ENCODE measurements at places on chromosomes 7 and 10.

DNA sequence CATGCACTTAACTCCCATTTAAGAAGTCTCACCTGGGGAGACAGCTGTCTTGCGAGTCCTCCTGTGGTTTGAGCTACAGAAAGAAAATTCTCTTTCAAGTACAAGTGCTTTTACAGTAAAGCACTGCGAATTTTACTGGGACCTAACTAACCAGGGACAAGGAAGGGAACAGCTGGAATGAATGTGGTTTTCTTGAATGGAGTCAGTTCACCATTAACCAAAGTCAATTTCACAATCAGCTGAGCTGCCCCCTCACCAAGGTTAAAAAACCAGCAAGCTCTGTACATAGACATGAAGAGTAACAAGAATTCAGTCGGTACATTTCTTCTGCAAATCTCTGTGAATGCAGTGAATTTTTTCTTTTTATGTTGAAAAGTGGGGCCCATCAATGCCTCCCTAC, 56.3 kb downstream of the GFRA1 start:
- H3K27ac ChIP-seq, result no peak overlapping the region
- no peaks in the 10 kb centered on the region for H3K4me1 ChIP-seq
- no peaks in the 10 kb centered on the region for H3K36me3 ChIP-seq
- no peaks in the 10 kb centered on the region for H3K27me3 ChIP-seq
- H3K4me3 ChIP-seq, result no peak overlapping the region

GRCh38 chr10:75658915-75659314, 227.5 kb downstream of the LRMDA start:
- no peak overlapping the region for H3K4me3 ChIP-seq
- H3K4me1 ChIP-seq, result peaks cover 6% of the 10 kb centered on the region
- no peak for DNase-seq
- no peak overlapping the region for H3K27ac ChIP-seq
- H3K27me3 ChIP-seq, result no peaks in the 10 kb centered on the region
- H3K36me3 ChIP-seq, result no peaks in the 10 kb centered on the region

DNA sequence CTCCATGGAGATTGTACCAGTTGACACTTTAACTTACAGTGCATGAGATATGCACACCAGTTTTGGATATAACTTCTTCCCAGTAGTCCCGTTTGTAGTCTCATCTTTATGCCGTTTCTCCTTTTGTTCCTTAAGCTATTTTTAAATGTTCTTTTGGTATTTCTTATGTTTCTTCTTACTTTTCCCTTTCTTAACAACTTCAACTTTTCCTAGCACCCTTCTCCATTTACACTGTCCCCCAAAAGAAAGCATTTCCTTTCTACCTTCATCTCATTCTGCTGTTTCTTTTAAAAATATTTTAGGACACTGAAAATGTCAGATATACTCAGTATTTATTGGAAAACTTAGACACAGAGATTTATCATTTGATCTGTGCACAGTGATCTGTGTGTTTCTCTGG, 1.5 kb downstream of the PSMC2 start:
- H3K27ac ChIP-seq, result no peak overlapping the region
- DNase-seq, result no peak

DNA sequence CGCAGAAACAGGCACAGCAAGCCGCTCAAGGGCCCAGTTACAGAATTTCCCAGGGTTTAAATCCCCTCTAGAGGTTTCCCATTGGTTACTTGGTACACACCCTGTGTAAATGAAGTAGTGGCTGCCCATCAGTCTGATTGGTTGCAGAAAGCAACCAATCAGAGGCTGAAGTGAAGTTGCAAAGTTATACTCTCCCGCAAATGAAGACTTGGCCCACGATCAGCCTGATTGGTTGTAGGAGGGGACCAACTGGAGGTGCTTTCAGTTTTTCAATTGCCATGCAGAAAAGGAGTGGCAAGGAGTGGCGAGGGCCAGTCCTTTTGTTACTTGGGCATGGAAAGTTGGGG, 909.2 kb upstream of the AUTS2 start:
- H3K4me3 ChIP-seq, result no peak overlapping the region
- H3K4me1 ChIP-seq, result no peaks in the 10 kb centered on the region
- no peak for DNase-seq
- no peaks in the 10 kb centered on the region for H3K36me3 ChIP-seq

DNA sequence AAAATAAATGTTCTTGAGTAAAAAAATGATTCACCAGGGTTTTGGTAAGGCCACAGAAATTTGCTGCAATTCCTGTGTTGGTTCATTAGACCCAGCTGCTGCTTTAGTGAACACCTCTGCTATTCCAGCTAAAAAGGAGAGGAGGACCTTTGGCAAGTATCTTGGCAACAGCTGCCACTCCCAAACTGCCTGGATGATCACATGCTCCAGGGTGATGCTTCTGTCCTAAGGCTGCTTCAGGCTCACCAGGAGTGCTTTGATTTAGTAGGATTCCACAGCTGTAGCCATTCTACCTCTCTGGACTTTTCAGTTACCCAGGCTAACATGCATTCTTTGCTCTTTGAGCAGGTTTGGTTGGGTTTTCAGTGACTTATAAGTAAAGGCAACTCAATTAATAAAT, 82.6 kb upstream of the NPVF start:
- no peak for DNase-seq
- no peak overlapping the region for H3K27ac ChIP-seq
- no peaks in the 10 kb centered on the region for H3K36me3 ChIP-seq
- H3K4me1 ChIP-seq, result peaks cover 39% of the 10 kb centered on the region
- no peaks in the 10 kb centered on the region for H3K27me3 ChIP-seq
- H3K4me3 ChIP-seq, result no peak overlapping the region

DNA sequence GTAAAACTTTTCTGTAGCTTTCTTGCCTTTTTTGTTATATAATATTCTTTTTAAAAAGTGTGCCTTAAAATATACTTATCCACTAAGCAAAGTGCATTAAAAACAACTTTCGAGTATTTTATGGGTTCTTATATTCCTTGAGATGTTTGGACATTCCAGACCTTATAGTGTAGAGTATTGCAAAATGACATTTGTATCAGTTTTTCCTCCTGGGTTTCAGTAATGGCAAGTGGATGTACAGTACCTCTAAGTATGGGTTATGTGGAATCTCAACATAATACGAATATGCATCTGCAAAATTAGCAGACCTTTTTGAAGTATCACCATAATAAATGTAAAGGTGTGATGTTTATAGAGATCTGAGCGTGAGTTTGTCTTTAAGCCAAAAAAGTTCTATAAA, 2.7 kb downstream of the CDK13 start:
- H3K27ac ChIP-seq, result no peak overlapping the region
- peak overlapping the region; percentile 7 for H3K4me3 ChIP-seq
- H3K27me3 ChIP-seq, result no peaks in the 10 kb centered on the region
- no peaks in the 10 kb centered on the region for H3K36me3 ChIP-seq
- DNase-seq, result no peak
- peaks cover 26% of the 10 kb centered on the region for H3K4me1 ChIP-seq

- H3K4me1 ChIP-seq, result no peaks in the 10 kb centered on the region
- no peaks in the 10 kb centered on the region for H3K36me3 ChIP-seq
- no peak for DNase-seq
- no peak overlapping the region for H3K4me3 ChIP-seq
- no peaks in the 10 kb centered on the region for H3K27me3 ChIP-seq
- H3K27ac ChIP-seq, result no peak overlapping the region
These were observed 168.5 kb downstream of the PLXNA4 start for GRCh38 chr7:132407764-132408163.

DNA sequence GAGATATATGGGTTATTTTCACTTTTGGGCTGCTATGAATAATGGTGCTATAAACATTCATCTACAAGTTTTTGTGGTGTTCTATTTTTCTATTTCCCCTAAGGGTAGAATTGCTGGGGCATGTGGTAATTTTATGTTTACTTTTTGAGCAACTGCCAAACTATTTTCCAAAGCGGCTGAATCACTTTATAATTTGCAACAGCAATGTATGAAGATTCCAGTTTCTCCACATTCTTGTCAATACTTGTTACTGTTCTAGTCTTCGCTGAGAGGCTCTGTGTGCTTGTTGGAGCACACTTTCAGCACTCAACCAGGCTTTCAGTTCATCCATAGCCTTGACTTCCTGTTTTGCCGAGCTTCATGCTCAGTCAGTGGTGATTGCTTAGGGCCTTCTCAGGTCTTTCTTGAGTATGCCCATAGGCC, 39.0 kb downstream of the ADK start:
- no peaks in the 10 kb centered on the region for H3K27me3 ChIP-seq
- H3K4me3 ChIP-seq, result no peak overlapping the region
- no peaks in the 10 kb centered on the region for H3K36me3 ChIP-seq
- H3K4me1 ChIP-seq, result peaks cover 9% of the 10 kb centered on the region
- no peak overlapping the region for H3K27ac ChIP-seq

DNA sequence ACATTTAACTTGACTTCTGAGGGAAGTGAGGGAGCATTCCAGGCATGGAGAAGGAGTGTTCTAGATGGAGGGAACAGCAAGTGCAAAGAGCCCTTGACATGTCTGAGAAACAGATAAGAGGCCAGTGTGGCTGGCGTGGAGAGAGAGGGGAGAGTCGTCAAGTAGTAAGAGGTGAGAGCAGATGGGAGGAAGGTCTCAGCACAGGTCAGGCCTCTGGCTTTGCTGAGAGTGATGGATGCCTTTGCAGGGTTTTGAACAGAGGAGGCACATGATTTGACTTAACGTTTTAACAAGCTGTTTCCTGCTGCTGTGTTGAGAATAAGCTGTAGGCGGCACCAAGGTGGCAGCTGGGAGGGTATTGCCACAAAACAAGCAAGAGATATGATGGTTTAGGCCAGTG, 97.2 kb downstream of the KAT6B start:
- H3K27ac ChIP-seq, result no peak overlapping the region
- H3K4me3 ChIP-seq, result no peak overlapping the region
- H3K36me3 ChIP-seq, result no peaks in the 10 kb centered on the region
- H3K4me1 ChIP-seq, result peaks cover 49% of the 10 kb centered on the region

- H3K36me3 ChIP-seq, result no peaks in the 10 kb centered on the region
- no peaks in the 10 kb centered on the region for H3K27me3 ChIP-seq
- H3K4me3 ChIP-seq, result no peak overlapping the region
- no peaks in the 10 kb centered on the region for H3K4me1 ChIP-seq
- H3K27ac ChIP-seq, result no peak overlapping the region
- DNase-seq, result no peak
These were observed 109.6 kb downstream of the BICC1 start for GRCh38 chr10:58622246-58622645.

DNA sequence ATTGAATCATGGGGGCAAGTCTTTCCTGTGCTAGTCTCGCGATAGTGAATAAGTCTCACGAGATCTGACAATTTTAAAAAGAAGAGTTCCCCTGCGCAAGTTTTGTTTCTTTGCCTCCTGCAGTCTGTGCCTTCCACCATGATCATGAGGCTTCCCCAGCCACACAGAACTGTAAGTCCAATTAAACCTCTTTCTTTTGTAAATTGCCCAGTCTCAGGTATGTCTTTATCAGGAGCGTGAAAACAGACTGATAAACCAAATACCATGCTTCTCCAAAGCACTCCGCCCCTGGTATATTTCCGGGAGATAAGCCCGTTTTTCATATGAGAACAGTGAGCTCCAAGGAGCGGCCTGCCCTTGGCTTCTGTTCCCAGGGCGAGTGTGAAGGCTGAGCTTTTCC, 118.9 kb downstream of the EVX1 start:
- H3K4me3 ChIP-seq, result no peak overlapping the region
- H3K36me3 ChIP-seq, result no peaks in the 10 kb centered on the region
- H3K4me1 ChIP-seq, result no peaks in the 10 kb centered on the region
- no peak for DNase-seq

GRCh38 chr10:35661236-35661635, 19.1 kb upstream of the FZD8 start:
- no peaks in the 10 kb centered on the region for H3K27me3 ChIP-seq
- no peak overlapping the region for H3K27ac ChIP-seq
- peaks cover 3% of the 10 kb centered on the region for H3K4me1 ChIP-seq
- no peak overlapping the region for H3K4me3 ChIP-seq

DNA sequence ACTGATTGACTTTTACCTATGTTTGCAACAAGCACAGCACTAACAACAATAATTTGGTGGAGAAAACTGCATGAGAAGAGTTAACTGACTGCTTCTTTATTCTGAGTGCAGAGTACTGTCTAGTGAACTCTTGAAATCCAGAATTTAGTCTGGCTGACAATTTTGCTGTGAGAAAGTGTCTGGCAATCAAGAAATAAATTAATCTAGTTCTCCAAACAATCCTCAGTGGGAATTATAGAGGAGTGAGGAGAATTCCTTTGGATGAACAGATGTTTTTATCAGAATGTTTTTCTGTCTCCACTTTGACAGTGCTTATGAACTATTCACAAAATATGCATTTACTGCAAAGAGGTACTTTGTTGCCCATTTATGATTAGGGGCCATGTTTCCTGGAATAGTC, 694.9 kb upstream of the LRRN3 start:
- H3K27me3 ChIP-seq, result no peaks in the 10 kb centered on the region
- H3K4me3 ChIP-seq, result no peak overlapping the region
- H3K27ac ChIP-seq, result no peak overlapping the region
- H3K4me1 ChIP-seq, result no peaks in the 10 kb centered on the region
- DNase-seq, result no peak

- no peaks in the 10 kb centered on the region for H3K36me3 ChIP-seq
- no peaks in the 10 kb centered on the region for H3K4me1 ChIP-seq
- no peak overlapping the region for H3K4me3 ChIP-seq
- no peaks in the 10 kb centered on the region for H3K27me3 ChIP-seq
- DNase-seq, result no peak
These were observed 735.9 kb downstream of the PCDH15 start for GRCh38 chr10:54065106-54065505.

DNA sequence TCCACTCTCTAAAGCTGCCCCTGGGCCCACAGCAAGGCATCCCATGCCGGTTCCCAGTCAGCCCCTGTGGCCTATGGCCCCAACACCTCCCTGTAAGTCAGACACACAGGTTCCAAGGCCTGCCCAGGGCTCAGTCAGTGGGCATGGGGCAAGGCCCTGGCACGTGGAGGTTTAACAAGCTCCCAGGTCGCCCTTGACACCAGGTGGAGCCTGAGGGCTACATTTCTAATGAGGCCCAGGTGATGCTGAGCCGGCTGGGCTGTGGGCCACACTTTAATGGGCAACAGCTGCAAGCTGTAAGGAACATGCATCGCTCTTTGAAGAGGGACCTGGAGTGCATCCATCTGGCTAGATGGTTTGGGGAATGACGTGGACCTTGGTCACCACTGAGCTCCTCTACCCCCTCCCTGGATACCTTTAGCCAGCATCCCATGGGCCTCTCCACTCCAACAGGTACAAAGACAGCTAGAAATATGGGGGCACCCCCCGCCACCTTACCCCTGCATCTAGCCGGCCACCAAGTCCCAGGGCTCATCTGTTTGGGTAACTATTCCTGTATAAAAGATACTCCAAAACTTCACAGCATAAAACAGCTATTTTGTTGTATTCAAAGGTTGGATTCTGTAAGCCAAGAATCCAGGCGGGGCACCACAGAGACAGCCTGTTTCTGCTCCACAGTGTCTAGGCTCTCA, 122.5 kb downstream of the OAT start:
- no peak overlapping the region for H3K4me3 ChIP-seq
- DNase-seq, result no peak
- no peaks in the 10 kb centered on the region for H3K4me1 ChIP-seq
- no peak overlapping the region for H3K27ac ChIP-seq
- H3K27me3 ChIP-seq, result no peaks in the 10 kb centered on the region
- no peaks in the 10 kb centered on the region for H3K36me3 ChIP-seq

- no peaks in the 10 kb centered on the region for H3K4me1 ChIP-seq
- H3K27me3 ChIP-seq, result no peaks in the 10 kb centered on the region
- no peaks in the 10 kb centered on the region for H3K36me3 ChIP-seq
- no peak overlapping the region for H3K4me3 ChIP-seq
These were observed 14.2 kb downstream of the SNX8 start for GRCh38 chr7:2299870-2300512.

GRCh38 chr7:151918510-151918843, 37.8 kb upstream of the GALNTL5 start:
- no peaks in the 10 kb centered on the region for H3K36me3 ChIP-seq
- no peaks in the 10 kb centered on the region for H3K27me3 ChIP-seq
- no peak for DNase-seq
- peak overlapping the region; percentile 82 for H3K27ac ChIP-seq

GRCh38 chr10:100746784-100747455, 1.5 kb downstream of the PAX2 start:
- no peaks in the 10 kb centered on the region for H3K4me1 ChIP-seq
- no peak overlapping the region for H3K4me3 ChIP-seq
- peaks cover 52% of the 10 kb centered on the region for H3K27me3 ChIP-seq
- no peak for DNase-seq

Data from pancreas (tissue), 10 donors.